ENCODE measurements at places on chromosomes 3 and 15.

GRCh38 chr3:49123687-49124086 lies 3.1 kb upstream of the USP19 start:
- no peak for DNase-seq

DNA sequence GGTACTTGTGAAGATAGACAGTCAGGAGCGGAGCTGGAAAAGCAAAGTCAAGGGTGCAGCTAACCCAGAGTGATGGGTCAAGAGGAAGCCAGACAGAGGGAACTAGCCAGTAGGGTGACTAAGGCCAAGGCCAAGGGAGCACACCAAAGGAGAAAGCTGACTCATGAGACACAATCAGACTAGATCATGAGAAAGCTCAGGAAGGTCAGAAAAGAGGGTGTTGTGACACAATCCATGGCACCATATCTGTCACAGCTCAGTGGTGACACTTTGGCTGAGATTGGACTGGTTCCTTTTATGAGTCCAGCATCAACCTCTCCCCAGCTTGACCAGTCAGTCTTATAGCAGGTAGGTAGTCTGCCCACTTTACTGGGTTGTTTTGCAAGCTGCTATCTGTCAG lies 22.2 kb downstream of the P2RY1 start:
- no peak for DNase-seq

- DNase-seq, result no peak
These were observed 130.8 kb downstream of the VPS8 start for GRCh38 chr3:184942735-184943134.

- no peak for DNase-seq
These were observed at the start of gene TIGIT for GRCh38 chr3:114293838-114294535. Gene TIGIT (plus strand): TSS chr3:114294028. CDS start chr3:114294062, 34 bp downstream.

GRCh38 chr15:63628123-63628822 lies 31.1 kb downstream of the FBXL22 start:
- DNase-seq, result peak; percentile 39

GRCh38 chr3:186971578-186971977 lies 41.3 kb downstream of the ST6GAL1 start:
- no peak for DNase-seq

- DNase-seq, result no peak
These were observed 72.2 kb downstream of the TOP2B start for GRCh38 chr3:25592510-25592968.

DNA sequence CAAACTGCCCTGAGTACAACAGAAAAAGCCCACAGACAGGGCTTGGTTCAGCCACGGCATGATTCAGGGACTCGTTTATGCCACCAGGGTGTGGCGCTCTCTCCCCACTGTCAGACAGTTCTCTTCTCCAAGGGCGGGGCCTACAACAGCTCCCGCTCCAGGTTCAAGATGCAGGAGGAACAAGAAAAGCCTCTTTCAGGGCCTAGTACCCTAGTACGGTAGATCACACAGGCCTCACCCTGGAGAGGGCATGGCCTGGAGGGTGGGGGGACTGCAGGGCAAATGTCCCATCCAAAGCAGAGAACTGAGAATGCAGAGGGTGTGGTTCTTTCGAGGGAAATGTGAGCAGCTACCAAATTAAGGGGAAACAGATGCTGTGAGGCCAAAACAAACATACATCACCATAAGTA lies 12.0 kb downstream of the MESD start:
- peak; percentile 75 for DNase-seq

GRCh38 chr15:62428851-62429598 lies 263.9 kb upstream of the C2CD4B start:
- no peak for DNase-seq

GRCh38 chr3:198019115-198019514 lies 59.1 kb downstream of the LMLN start:
- DNase-seq, result no peak

DNA sequence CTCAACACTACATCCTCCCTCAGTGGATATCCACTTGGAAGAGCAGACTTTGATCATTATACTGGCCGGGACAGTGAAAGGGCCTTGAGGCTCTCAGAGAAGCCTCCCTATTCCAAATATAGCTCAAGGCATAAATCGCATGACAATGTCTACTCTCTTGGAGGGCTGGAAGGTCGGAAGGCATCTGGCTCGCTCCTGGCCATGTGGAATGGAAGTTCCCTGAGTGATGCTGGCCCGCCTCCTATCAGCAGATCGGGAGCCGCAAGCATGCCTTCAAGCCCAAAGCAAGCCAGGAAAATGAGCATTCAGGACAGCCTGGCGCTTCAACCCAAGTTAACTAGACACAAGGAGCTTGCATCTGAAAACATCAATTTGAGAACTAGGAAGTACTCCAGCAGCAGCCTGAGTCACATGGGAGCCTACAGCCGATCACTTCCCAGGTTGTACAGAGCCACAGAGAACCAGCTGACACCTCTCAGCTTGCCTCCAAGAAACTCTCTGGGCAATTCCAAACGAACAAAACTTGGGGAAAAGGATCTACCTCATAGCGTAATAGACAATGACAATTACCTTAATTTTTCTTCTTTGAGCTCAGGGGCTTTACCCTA lies 25.4 kb downstream of the PHLDB2 start:
- DNase-seq, result no peak

DNA sequence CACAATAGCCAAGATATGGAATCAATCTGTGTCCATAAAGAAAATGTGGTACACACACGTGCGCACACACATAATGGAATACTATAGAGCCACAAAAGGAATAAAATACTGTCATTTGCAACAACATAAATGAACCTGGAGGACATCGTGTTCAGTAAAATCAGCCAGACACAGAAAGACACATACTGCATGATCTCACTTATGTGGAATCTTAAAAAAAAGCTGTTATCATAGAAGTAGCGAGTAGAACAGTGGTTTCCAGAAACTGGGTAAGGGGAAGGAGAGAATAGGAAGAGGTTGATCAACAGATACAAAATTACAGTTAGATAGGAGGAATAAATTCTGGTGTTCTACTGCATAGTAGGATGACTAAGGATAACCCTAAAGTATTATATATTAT lies 11.1 kb downstream of the ATOSA start:
- DNase-seq, result no peak

DNA sequence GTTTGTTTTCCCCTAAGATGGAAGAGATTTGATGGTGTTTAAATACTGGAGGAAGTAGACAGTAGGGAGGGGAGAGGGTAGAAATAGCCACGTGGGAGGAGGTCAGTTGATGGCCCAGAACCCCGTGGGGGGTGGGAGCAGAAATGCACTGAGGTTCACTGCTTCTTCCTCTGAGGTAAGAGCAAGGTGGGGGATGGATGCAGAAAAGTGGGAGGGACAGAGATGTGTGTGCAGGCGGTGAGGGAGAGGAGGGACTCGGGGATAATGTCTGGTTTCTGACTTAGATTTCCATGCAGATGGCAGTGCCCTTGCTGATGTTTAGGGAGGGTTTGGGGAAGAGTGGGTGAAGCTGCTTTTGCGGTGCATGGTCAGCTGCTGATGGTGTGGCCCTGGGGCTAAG lies 102.9 kb downstream of the ARNT2 start:
- DNase-seq, result no peak

DNA sequence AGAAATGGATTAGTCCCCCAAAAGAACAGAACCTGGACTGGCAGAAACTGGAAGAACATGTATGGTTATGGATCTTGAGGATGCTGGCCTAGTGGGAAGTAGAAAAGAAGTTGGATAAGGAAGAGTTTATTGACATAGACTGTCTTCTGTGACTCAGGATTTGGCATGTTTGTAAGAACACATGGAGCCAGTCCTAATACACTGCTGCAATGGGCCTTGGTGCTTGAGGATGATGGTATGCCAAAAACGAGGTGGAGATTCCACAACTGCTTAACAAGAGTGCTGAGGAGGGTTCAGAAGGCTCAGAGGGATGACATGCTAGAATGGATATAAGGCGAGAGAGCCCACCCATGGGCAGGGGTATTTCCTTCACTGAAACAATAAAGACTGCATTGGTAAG lies 22.4 kb downstream of the LZTFL1 start:
- DNase-seq, result no peak

DNA sequence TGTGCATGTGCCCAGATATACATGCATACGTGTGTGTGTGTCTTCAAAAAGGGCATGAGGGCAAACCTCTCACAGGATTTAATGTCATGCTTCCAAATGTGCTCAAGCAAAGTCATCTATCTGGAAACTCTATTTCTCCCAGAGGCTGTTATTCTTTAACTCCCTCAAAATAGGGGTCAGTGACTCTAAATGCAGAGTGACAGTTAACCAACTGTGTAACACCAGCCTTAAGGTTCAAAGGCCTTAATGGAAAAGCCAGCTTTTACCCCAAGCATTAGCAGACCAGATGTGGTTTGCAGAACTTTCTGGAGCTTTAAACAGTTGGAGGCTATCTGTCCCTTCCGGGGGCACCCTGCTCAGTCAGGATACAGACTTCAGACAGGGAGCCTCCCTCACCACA lies 70.4 kb upstream of the SLC7A14 start:
- DNase-seq, result no peak

DNA sequence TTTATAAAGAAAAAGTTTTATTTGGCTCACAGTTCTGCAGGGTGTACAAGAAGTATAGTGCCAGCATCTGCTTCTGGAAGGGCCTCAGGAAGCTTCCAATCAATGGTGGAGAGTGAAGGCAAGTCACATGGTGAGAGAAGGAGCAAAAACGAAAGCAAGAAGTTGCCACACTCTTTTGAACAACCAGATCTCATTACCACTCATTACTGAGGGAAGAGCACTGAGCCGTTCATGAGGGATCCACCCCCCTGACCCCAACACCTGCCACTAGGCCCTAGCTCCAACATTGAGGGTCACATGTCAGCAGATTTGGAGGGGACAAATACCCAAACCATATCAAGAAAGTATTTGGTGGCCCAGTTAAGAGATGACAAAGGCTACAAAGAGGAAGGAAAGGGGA lies 239.3 kb upstream of the UBE2E1 start:
- DNase-seq, result no peak

DNA sequence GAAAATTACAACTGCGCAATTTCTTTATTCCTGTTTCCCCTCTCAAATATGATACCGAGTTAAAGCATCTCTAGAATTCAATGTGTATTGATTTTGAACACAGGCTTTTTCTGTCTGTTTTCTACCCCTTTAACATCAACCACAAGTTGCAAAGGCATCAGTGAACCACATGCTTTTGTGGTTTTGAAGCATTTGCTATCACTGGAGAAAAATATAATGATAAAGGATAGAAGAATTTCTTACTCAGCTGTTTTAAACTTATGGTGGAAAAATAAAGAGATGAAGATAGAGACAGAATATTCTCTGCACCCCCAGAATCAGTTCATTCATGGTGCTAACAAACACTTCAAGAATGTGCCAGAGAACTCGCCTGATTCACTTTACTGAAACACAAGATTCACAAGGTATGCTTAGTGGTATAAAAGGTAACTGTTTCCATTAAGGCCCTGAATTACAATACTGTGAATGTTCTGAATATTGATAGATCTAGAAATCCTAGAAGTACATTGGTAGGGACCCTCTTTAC lies 9.5 kb upstream of the DPPA4 start:
- DNase-seq, result no peak

DNA sequence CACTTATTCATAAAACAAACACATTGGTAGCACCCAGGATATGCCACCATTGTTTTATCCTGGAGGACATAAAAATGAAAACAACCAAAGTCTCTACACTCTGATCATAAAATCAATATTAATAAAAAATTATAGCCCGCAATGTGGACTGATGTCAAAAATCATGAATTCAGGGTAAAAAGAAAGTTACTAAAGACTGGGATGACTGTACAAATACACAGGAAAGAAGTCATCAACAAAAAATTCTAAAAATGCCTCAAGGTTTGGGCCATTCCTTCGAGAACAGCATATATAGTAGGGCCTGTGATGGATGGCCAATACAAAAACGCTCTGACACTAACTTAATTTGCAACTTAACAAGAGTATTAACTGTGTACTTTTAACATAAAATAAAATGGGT lies 76.8 kb downstream of the THBS1 start:
- no peak for DNase-seq

DNA sequence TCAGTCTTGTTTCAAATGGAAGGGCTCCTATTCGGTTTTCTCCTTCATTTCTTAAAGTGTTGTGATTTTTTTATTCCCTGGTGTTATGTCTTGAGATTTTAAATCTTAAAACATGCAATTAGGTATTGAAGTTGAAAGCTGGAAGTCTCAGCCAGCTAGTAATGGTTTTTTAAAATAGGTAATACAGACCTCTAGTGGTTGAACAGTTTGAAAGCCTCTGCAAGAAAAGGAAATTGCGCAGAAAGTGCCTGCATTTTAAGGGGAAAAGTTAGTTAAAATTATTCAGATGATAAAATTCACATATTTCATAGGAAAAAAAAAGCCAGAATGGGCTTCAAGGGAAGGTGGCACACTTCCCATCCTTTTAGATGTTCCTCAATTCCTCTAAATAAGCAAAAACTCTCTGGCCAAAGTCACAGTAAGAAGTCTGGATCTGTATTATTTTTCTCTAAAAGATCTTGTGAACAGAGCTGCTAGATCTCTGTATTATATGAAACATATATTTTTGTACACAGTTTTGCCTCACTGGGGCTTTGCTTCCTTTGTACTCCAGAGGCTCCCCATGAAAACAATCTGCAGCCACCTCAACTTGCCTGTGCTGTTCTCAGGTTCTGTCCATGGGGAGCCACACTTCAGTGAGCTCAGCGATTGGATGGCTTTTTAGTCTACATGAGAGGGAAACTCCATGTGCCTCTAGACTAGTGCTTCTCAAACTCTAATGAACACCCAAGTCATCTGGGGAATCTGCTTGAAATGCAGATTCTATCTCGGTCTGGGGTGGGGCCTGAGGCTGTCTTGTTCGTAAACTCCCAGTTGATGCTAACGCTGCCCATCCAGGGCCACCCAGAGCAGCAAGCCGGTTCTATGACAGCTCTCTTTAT lies 21.5 kb downstream of the AGTR1 start:
- DNase-seq, result no peak

- no peak for DNase-seq
These were observed 95.3 kb downstream of the ITPR1 start for GRCh38 chr3:4588466-4588865.

GRCh38 chr3:146953511-146953981 lies 348.4 kb upstream of the PLSCR5 start:
- no peak for DNase-seq

DNA sequence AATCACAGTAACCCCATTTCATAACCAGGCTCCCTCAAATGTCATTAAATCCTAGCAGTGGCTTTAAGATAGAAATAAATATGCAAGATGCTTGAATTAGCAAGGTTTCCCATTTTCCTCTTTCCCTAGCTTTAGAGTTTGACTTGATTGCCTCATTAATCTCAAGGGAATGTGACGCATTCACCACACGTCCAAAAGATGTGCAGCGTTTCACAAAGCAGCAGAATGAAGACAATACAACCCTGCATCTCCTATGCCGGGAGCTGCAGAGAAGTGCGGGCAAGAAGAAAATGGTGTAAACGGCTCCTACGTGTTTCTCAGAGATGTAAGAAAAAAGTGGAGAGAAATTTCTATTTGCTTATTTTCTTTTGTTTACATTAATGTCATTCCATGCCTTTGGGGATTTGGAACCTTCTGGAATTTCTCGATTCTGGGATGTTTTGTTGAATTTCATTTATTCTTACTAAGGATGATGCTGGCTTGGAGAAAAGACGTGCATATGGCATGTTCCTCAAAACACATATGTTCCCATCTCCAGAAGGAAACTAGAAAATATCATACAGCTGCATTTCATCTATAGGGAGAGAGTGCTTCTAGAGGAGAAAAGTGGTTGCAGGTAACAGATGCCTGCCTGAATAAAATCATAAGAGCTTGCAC lies 27.8 kb upstream of the FRMD4B start:
- DNase-seq, result no peak

GRCh38 chr3:34837848-34838741 lies 801.2 kb upstream of the ARPP21 start:
- no peak for DNase-seq

GRCh38 chr3:33773637-33774036 lies 24.8 kb upstream of the PDCD6IP start:
- no peak for DNase-seq

- DNase-seq, result no peak
These were observed 153.5 kb upstream of the COL8A1 start for GRCh38 chr3:99484871-99485270.
